ENCODE measurements at places on chromosomes 6 and 20.

DNA sequence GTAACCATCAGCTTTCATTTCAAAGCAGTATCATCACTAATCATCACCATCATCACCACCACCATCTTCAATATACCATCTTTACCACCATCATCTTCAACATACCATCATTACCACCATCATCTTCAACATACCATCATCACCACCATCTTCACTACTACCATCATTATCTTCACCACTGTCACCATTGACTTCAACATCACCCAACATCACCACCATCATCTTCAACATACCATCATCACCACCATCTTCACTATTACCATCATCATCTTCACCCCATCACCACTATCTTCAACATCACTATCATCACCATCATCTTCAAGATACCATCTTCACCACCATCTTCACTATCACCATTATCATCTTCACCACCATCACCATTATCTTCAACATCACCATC is 40.5 kb upstream of the FRMD1 start:
- DNase-seq, result no peak

DNA sequence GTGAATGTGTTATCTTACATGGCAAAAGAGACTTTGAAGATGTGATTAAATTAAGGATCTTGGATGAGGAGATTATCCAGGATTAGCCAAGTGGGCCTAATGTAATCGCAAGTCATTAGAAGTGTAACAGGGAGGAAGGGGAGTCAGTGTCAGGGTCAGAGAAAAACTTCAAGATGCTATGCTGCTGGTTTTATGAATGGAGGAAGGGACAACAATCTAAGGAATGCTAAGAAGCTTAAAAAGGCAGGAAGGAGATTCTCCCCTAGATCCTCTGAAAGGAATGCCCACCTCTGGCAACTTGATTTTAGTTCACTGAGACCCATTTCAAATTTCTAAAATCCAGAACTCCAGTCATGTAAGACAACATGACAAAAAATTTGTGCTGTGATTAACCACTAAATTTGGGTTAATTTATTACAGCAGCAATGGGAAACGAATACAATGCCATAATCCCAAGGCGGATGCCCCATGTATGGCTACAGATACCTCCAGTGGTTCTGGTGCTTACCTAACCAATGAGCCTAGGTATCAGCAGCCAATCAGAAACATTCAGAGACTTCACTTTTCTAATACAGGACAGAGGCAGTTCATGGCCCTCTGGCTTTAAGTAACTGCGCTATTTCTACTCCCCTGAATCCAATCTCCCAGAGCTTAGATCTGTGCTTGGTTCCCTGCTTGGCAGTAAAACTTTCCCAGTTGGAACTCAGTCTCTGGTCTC is 3.6 kb upstream of the TAAR8 start:
- DNase-seq, result no peak

- no peak for DNase-seq
Measured at GRCh38 chr6:116528780-116529179, 16.7 kb downstream of the TRAPPC3L start.

DNA sequence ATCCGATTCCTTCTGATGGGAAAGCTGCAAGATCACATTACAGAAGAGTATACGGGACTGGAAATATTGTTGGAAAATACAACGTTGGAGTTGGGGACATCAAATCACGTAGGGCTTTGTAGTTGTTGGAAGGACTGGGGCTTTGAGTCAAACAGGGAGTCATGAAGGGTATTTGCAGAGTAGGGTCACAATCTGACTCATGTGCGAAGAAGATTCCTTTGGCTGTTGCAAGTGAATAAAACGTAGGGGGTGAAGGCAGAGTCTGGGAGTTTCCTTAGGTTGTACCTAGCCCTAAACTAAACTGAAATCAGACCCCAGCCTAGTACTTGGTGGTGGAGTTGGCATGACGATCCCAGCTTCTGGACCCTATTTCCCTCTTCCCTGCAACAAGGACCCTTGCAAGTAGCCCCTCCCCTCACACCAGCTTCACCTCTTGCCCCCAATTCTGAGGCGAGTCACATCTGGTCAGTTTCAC is 32.3 kb downstream of the SNX5 start:
- DNase-seq, result no peak

GRCh38 chr6:88574031-88574430 is 389.4 kb downstream of the RNGTT start:
- no peak for DNase-seq

- DNase-seq, result no peak
Measured at GRCh38 chr6:4879741-4880275, 103.6 kb downstream of the CDYL start.

DNA sequence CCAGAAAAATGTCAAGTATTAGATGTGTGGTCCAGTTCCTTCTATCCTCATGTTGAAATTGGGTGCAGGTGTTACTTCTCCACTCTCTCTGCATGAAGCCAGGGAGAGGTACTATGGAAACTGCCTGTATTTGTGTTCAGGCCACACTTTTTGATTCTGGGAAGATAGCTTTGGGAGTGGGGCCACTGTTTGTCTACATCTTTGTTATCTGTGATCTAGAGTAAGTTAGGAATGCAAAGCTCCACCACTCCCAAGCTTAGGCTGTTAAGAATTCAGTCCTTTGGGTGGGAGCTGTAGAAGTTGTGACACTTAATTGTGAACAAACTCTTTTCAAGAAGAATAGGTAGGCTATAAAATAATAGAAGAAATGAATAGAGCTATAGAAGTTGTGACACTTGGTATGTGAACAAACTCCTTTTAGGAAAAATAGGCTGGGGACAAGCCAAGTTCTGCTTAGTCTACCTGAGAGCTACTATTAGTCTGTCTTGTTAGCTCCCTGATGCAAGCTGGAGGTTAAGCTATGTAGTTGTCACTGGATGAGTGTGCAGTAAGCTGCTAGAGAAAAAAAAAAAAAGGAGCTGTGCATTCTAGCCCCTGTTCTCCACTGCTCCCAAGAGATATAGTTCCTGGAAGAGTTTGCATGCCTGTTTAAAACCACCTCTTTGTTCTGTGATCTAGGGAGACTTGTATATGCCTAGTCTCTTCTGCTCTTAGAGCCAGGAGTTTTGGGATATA is 7.1 kb upstream of the GFRAL start:
- DNase-seq, result no peak

- DNase-seq, result no peak
Measured at GRCh38 chr6:125340991-125341390, 39.2 kb upstream of the HDDC2 start.

DNA sequence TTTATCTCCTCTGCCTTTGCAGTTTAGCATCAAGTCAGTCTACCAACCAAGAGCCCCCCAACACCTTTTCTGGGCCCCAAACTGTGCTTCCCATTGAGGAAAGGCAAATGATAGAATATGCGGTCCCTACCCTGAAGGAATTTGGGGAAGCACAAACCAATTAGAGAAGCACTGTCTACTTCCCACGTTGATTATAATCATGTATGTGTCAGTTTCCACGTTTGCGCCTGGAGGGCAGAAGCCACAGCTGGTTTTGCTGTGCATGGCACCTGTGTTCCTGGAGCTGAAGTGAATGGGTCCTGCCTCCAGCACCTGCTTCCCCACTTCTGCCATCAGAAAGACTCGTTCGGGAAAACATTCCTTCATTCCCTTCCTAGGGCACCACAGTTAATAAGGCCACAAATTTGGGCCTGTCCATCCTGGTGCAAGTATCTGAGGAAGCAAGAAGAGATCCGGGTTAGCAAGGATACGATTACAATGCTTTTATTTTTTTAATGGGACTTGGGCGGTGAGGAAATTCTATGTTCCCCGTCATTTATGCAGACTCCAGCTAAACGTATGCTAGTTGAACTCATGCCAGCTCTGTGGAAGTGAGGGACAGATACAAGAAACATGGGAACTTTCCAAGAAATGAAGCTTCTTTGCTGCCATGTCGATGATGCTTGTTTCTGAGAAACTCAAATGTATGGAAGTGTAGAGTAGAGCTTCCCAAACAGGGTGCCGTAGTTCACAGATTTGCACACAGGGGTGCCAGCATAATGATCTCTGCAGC is 333.5 kb downstream of the NRN1 start:
- no peak for DNase-seq

GRCh38 chr20:13017883-13018535 is 9.2 kb downstream of the SPTLC3 start:
- no peak for DNase-seq

GRCh38 chr20:23131766-23132165 is 45.6 kb upstream of the CD93 start:
- DNase-seq, result no peak

- DNase-seq, result no peak
Measured at GRCh38 chr20:3106658-3107463, 22.3 kb upstream of the AVP start.

Data from activated T-cell treated with anti-CD3 and anti-CD28 coated beads for 1 hour (primary cell).